ENCODE measurements at places on chromosomes 16 and 17.

DNA sequence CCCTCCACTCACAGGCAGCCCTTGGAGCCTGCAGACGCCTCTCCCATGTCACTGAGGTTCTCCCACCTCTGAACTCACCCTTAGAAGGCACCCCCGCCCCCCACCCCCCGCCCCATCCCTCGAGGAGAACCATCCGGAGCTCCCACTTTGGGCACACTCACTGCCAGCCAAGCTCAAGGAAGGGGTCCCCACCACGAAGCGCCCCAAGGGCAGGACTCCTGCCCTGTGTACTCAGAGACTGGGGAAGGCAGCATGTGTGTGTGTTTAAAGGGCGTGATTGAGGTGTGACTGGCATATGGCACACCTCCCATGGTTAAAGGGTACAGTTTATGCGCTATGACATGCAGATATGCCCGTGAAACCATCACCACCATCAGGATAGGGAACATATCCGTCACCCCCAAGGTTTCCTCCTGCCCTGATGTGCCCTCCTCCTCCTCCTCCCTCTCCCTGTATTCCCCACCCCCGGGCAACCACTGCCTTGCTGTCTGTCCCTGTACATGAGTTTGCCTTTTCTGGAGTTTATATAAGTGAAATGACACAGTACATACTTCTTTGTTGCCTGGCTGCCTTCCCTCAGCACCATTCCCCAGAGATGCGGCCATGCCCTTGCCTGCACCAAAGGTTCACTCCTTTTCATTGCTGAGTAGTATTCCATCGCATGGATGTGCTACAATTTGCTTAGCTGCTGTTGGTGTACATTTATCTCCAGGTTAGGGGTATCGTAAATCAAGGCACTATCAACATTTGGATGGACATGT, 14.0 kb upstream of the RBFOX3 start:
- no peaks in the 10 kb centered on the region for H3K4me1 ChIP-seq
- no peaks in the 10 kb centered on the region for H3K27me3 ChIP-seq
- H3K36me3 ChIP-seq = no peaks in the 10 kb centered on the region
- DNase-seq = peak; percentile 11
- no peak overlapping the region for H3K27ac ChIP-seq
- H3K4me3 ChIP-seq = no peak overlapping the region

DNA sequence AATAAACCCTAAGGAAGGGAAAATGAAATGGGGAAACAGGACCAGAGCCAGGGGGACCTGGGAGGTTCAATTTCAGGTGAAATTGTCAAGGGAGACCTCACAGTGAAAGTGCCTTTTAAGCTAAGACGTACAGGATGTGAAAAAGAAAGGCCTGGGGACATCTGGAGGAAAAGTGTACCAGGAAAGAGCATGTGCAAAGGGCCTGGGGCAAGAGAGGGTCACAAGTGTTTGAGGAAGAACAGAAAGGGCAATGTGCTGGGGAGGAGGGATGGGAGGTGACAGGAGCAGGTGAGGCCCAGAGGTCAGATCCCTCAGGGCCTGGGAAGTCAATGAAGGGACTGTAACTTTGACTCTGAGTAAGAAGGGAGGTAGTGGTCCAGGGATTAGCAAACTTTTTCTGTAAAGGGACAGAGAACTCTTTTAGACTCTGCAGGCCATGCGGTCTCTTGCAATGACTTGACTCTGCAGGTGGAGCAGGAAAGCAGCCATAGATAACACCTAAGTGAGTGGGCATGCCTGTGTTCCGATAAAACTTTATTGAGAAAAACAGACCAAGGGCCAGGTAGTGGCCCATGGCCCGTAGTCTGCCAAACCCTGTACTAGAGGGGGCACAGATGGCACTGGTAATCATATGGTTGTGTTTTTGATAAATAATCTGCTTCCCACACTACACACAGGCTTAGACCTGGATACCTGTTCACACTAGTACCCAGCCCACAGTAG, 93.8 kb downstream of the LITAF start:
- H3K36me3 ChIP-seq = no peaks in the 10 kb centered on the region
- H3K27me3 ChIP-seq = no peaks in the 10 kb centered on the region
- no peak overlapping the region for H3K4me3 ChIP-seq
- no peak for DNase-seq

DNA sequence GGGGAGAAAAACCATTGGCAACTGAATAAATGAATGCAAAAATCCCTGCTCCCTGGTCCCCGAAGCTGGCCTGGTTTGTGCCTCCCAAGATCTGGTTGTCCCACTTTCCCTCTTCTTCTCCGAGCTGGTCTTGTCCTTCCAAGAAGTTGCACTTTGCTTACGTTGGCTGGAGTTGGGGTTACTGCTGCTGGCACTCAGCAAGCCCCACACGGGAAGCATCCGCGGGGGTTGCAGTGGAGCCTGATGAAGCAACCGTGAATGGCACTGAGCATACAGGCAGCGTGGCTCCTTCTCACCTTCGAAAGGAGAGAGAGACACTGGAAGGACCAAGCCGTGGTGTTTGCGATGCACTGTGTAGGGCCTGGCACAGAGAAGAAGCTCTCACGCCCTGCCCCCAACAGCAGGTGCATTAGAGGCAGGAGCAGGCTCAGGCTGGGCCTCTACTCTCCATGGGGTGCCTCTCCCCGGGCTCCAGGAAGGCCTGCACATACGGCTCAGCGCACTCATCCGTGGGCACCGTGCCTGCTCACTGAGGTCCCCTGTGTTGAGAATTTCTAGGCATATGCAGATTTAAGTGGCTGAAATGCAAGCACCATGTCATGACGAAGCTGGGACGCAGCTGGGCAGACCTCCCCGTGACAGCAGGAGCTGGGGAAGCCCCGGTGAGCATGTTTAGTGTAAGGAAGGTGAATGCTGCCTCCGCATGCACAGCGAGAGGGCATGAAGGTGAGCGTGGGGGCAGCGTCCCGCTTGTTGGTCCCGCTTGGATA, 12.1 kb downstream of the CA5A start:
- DNase-seq = no peak
- peaks cover 3% of the 10 kb centered on the region for H3K4me1 ChIP-seq
- H3K4me3 ChIP-seq = no peak overlapping the region
- H3K27ac ChIP-seq = no peak overlapping the region

GRCh38 chr17:73208139-73208827, 15.4 kb downstream of the COG1 start:
- DNase-seq = no peak
- H3K4me1 ChIP-seq = no peaks in the 10 kb centered on the region
- H3K36me3 ChIP-seq = peaks cover 67% of the 10 kb centered on the region
- H3K4me3 ChIP-seq = no peak overlapping the region
- H3K27me3 ChIP-seq = no peaks in the 10 kb centered on the region

Measured in ascending aorta (tissue), 2 donors.